Fibroblast of skin of left biceps (primary cell): ENCODE measurements at places on chromosomes 16 and 17.

DNA sequence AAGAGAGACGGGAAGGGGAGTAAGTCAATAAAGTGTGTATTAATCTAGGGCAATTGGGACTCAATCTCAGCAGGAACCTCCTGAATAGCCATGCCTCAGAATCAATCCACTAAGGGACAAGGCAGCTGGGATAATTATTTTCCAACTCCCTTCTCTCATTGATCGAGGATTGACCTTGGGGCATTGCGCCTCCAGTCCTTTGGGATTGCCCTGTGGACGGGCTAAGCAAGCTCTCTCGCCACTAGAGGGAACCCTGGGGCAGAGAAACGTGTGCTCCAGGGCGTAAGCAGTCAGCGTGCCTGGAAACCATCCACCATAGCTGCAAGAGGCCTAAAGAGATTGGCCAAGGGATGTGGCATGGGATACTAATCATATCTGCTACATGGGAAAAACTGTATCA lies 53.9 kb upstream of the ERCC4 start:
- peak; percentile 13 for DNase-seq

- DNase-seq: no peak
Measured at GRCh38 chr16:49350265-49351095, 23.1 kb upstream of the C16orf78 start.

- DNase-seq: no peak
Measured at GRCh38 chr17:325270-326009, 27.2 kb downstream of the RPH3AL start.

GRCh38 chr16:69672998-69673713 lies 53.2 kb downstream of the NQO1 start:
- no peak for DNase-seq

DNA sequence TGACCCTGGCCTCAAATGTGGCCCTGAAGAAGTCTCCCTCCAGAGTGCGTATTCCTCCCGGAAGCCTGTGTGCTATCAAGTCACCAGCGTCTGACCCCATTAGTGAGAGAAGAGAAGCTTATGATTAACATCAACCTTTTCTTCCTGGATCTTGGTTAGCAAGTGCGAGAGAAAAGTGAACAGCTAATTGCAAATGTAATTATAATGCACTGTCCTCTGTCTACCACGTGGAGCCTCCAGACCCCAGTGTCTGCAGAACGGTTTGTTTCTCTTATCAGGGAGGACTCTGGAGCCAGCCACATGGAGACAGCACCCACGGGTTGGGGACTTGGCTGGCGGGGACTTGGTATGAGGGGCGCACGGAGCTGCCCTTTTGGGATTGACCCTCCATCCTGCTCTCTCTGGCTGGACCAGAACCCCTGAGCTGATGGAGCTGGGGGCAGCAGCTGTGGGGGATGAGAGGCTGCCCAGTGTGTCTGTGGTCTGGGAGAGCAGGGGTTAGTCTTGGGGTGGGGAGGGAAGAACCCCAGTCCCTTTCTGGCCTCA lies 5.7 kb upstream of the TAC4 start:
- DNase-seq: no peak

- DNase-seq: no peak
Measured at GRCh38 chr17:52357854-52358253, 199.3 kb upstream of the CA10 start.

DNA sequence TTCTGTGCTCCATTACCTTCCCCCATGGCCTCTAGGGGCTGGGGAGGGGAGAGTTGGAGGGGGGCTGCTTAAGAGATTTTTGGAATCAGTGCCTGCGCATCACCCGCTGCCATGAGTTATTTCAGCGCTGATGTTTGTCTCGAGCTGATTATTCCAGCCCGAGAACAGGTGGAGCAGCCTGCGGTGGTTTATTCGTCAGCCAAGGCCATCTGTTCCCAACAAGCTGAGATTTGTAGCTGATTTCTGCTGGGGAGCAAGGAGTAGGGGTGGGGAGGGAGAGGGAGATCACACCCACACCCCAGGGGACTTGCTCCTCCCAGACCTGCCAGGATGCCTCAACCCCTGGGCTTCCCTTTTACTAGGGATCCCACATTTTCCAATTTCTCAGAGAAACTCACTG lies 23.1 kb downstream of the PIPOX start:
- DNase-seq: no peak

- DNase-seq: no peak
Measured at GRCh38 chr16:52460639-52461178, 86.2 kb downstream of the TOX3 start.

DNA sequence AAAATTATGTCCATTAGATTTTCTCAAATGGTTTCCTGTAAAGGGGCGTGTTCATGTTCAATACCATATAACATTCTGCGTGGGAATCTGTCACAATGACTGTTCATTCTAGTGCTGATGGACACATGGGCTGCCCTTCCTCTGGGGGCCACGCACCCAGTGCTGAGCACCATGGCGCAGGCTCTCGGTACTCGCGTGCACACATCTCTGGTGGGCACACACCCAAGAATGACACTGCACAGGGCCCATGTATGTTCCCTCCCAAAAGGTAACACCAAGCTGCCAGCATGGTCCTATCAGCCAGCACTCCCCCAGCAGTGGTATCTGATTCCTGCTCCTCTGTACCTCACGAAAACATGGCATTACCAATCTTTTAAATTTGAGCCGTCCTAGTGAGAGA lies 13.7 kb downstream of the B9D1 start:
- no peak for DNase-seq

- DNase-seq: no peak
Measured at GRCh38 chr17:66343531-66344078, 41.2 kb downstream of the PRKCA start.

DNA sequence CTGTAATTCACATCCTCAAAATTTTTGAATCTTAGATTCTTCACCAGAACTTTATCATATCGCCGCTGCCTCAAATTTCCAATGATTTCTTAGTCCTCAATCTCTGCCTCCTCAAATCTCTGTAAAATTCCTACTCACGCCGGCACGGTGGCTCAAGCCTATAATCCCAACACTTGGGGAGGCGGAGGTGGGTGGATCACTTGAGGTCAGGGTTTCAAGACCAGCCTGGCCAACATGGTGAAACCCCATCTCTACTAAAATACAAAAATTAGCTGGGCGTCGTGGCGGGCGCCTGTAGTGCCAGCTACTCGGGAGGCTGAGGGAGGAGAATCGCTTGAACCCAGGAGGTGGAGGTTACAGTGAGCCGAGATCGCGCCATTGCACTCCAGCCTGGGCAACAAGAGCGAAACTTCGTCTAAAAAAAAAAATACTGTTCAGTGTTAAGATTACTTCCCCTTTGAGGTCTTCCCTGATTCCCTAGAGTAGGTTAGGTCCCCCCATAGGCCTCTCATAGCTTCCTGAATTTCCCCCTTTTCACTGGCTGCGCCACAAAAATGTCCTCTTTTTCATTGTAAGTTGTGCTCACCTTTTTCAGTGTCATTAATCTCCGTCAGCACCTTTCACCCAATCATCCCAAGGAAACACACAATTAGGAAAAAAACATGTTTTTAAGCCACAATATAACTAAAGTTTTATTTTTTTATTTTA lies 919 bp upstream of the CBX1 start:
- DNase-seq: no peak

- no peak for DNase-seq
Measured at GRCh38 chr17:14297161-14297851, 3.6 kb upstream of the HS3ST3B1 start.

DNA sequence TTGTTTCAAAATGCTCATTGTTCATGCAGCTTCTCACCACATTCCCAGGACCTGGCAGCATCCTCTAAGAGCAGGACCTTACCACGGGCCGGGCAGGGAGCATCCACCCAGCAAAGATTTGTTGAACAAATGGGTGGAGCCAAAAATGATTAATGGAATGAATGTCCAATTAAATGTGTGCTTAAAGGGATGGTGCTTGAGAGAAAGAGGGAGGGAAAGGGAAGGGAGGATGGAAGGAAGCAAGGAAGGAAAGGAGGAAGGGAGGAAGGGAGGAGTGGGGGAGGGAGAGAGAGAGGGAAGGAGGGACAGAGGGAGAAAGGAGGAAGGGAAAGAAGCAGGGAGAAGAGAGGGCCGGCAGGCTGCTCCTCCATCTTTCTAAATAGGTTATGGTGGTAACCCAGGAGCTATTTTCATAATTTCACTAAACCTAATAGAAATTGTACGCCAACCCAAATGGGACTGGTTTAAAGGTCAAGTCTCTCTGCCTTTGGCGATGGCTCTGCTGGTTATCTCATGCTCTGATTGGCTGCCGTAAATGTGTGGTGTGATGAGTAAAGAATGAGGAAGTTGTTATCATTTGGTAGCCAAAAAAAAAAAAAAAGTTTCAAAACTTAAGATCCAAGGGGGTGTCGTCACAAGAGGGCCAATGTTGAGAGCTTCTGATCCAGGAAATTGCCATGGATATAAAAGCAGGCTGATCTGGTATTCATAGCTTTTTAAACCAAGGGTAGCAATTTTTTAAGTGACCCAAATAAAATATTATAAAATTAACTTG lies 126.7 kb upstream of the FOXF1 start:
- peak; percentile 57 for DNase-seq

DNA sequence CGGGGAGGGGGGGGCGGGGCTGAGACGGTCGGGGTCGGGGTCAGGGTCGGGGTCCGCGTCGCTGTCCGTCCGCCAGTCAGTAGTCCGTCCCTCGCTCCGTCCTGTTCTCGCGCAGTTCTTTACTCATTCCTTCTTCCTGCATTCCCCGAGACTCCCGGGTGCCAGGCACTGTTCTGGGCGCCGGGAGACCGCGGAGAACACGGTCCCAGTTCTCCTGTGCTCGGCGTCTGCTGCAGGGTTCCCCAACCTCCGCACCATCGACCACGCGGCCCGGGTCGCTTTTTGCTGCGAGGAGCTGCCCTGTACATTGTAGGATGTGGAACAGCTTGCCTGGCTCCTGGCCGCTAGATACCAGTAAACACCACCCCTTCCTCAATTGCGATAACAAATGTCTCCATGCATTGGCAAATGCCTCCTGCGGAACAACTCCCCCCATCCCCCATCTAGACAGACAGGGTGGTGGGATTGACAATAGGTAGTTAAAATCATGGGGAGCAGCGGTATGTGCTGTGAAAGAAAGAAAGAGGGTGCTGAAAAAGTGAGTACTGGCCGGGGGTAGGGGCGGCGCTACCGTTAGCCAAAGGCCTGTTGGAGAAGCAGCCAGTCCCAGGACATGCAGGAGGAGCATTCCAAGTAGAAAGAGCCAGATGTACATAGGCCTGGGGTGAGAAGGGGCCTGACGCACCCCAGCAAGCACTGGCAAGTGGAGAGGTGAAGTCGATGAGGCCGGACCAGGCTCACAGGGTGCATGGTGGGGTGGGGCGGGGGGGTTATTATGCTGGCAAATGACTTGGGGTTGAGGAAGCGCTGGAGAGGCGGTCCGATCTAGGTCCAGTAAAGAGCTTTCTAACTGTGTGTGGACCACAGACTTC lies 631 bp downstream of the TRAF7 start:
- no peak for DNase-seq

- DNase-seq: no peak
Measured at GRCh38 chr16:55003306-55003705, 72.6 kb downstream of the IRX5 start.

DNA sequence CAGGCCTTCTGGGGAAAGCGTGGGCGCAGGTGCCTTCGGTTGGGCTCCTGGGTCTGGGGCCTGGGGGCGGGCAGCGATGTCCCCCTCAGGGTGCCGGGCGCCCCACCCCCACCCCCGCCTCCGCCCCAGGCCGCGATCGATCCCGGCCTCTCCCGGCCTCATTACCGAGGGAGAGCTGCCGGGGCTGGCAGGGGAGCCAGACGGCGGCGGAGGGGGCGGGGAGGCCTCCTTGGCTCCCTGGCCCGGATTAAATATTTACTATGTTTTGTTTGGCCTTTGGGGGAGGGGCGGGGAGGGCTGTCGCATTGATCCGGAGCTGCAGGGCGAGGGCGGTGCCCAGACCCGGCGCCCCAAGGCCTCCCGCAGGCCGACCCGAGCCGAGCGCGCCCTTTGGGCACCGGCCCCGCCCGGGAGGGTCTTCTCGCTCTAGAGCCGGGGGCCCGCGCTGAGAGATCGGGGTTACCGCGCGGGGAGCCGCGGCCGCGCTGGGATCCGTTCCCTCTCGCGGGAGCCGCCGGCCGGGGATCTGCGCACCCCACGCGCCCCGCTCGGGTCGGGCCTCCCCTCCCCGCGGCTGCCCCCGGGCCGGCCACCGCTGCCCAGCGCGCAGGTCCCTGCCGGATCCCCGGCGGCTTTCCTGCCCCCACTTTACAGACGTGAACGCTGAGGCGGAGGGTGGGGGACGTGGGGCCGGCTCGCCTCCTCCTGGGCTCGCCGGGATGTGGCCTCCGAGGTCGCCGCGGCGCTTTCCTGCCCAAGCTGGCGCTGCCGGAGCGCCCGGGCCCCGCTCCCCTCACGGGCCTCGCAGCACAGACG lies 27.0 kb downstream of the RTN4RL1 start:
- no peak for DNase-seq

- no peak for DNase-seq
Measured at GRCh38 chr16:60792437-60792836, 1243.8 kb downstream of the CDH8 start.

DNA sequence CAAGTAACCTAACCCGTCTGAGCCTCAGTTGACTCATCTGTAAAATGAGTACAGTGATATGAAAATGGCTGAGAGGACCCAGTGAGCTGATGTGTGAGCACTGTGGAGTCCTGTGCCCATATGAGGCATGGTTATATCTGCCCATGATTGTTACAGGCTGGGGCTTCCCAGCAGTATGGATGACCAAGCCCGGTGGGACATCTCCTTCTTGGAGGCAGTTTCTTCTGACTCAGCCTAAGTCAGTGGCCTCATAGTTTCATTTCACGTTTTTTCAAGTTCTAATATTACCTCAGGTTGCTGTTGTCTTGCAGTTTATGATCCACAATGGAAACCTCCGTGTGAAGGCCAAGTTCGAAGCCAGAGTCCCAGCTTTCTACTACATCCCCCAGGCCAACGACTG lies 4.8 kb downstream of the ADAP2 start:
- no peak for DNase-seq

GRCh38 chr17:80603396-80603795 lies 58.8 kb downstream of the RPTOR start:
- no peak for DNase-seq

- no peak for DNase-seq
Measured at GRCh38 chr17:7572338-7572587, 7.2 kb upstream of the CD68 start.

- no peak for DNase-seq
Measured at GRCh38 chr16:24009098-24009497, 173.3 kb downstream of the PRKCB start.

- no peak for DNase-seq
Measured at GRCh38 chr17:49875685-49876084, 27.8 kb upstream of the TAC4 start.

- no peak for DNase-seq
Measured at GRCh38 chr16:22337849-22338635, 36.4 kb downstream of the CDR2 start.

DNA sequence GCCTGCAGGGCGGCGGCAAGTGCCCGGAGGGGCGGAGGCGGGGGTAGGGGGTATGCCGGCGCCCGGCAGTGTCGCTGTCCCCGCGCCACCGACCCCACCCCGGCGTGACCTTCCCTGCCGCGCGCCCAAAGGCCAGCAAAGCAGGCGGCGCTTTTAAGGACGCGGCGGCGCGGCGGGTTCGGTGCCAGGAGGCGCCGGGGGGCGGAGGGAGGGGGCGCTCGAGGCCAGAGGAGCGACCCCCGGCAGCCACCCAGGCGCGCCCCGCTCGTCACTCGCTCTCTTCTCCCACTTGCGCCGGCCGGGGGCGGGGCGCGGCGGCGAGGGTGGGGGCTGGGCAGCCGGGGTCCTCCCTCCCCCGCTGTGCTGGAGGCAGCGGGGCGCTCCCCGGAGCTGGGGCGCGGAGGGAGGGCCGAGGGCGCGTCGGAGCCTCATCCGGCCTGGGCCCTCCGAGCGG lies 8.6 kb upstream of the BAHCC1 start:
- DNase-seq: no peak
